ENCODE measurements at places on chromosomes 16 and 17. TPM values are rescaled to one million over a fixed set of nuclear protein-coding genes. Genes with fewer than 3 reads are reported as not detected.

PIPOX gene
- 51.5 TPM for polyA plus RNA-seq

DNA sequence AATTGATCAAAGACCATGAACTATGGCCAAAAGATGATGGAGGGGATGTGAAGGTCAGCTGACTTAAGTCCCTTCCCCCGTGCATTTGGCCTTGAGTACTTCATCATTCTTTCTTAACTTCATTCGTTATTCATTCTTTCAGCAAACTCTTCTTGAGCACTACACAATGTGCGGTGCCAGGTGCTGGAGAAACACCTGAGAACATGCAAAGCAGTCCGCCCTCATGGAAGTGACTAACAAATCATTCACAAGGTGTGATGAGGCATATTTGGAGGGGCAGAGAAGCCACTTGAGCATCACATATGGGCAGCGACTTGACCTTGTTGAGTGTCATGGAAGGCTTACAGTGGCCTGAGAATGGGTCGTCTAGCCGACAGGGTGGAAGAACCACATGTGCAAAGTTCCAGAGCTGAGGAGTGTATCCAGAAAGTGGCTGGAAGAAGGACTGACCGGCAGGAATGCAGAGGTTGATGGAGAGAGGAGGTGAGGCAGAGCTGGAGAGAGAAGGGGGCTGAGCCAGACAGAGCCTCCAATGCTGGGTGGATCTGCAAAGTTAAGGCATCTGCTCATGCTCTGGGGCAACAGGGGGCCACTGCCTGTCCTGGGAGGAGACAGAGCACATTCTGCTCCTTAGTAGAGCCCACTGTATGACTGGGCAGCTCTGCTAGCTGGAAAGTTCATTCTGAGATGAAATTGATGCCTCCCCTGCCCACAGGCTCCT is 25.1 kb upstream of the EIF1 start:
- DNase-seq: no peak

DNA sequence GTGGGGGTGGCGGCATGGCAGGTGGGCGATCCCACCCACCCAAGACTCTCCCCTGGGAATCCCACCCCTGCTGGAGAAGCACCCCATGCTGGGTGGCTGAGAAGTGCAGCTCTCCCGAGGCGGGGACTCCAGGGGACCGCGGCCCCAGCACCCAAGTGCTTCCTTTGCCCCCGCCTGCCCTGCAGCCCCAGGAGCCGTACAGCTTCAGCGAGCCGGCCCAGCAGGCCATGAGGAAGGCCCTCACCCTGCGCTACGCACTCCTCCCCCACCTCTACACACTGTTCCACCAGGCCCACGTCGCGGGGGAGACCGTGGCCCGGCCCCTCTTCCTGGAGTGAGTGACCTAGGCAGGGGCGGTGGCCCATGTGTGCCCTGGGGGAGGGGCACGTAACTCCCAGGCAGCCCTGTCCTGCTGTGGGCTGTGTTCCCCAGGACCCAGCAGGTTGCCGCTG is 11.7 kb downstream of the GAA start:
- DNase-seq: no peak

DNA sequence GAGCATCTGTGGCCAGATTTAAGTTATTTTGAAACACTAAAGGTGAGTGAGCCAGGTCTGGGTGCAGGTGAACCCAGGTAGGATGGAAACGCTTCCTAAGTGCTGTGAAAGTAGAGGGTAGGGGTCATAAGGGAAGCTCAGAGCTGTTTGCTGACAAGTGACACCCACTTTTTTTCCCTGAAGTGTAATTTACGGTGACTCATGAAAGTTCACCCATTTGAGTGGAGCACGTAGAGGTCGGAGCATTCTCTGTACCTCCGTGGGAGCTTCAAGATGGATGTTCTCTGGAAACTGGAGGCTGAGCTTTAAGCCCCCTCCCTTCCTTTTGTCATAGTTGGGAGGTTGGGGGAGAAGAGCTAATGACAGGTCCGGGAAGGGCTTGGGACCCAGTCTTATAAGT is 44.3 kb downstream of the MPRIP start:
- DNase-seq: no peak

DNA sequence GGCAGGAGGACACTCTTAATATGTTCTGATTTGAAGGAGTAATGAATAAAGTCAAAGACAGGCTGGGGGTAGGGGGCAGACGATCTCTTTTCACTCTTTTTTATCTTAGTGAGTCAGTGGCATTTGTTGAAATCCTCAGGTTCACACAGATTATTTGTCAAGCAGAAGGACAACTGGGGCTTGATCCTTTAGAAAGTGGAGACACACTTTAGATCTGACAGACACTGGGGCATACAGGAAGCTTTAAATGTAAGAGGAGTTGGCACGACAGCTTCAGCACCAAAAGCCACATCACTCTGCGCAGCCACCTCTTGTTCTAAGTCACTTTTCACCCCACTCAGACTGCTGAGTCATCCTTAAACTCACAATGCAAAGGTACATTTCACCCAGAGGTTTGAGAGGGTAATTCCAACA is 121.5 kb downstream of the STXBP4 start:
- no peak for DNase-seq

GRCh38 chr16:1152651-1153259 is at the start of gene CACNA1H:
CACNA1H (plus strand) TSS chr16:1153106; CDS start chr16:1153738, 632 bp downstream.
- no peak for DNase-seq

GAS2L2 gene
- polyA plus RNA-seq: 0.13 TPM

- DNase-seq: peak; percentile 12
Observed at GRCh38 chr17:55527540-55528118, 16.4 kb upstream of the SMIM36 start.

DNA sequence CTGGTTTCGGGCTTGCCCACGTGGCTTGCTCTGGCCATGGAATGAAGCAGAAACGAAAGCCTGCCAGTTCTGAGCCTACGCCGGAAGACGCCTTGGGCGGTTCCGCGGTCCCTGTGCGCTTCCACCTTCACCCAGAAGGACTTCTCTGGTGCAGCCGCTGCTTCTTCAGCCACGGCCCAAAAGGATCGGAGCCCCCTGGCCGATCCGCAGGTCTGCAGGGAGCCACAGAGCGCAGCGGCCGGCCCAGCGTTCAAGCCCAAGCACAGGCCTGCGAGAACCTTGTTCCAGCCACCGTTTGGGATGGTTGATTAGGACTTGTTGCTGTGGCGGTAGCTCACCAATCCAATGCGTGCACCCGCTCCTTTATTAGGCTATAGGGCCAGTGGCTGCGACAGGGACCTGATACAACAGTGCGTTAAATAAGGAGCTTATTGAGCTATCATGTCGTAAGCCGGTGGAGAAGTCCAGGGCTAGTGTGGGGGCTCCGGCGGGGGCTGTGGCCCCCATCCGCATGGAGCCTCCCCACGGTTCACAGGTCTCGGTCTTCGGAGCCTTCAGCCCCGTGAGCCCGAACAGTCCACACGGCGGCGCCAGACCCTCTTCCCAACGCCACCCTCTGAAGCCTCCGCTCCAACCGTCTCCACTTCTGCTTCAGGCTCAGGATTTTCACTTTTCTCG is 10.2 kb upstream of the MPP2 start:
- no peak for DNase-seq

DNA sequence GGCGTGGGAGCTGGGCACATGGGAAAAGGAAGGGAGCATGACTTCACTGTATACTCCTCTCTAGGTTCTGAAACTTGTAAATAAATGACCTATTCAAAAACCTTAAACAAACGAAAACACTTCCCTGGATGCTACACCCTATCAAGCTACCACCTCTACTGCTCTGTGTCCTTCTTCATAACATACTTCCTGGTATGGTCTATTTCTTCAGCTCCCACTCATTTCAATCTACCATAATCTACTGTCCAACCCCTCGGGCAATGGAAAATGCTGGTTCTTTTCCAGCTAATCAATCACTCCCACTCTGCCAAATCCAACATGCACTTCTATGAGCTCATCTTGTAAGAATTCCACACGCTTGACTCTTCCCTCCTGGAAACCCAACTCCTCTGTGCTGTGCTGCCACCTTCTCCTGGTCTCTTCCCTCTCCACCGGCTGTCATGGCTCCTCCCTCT is 42.4 kb downstream of the AMFR start:
- no peak for DNase-seq

DNA sequence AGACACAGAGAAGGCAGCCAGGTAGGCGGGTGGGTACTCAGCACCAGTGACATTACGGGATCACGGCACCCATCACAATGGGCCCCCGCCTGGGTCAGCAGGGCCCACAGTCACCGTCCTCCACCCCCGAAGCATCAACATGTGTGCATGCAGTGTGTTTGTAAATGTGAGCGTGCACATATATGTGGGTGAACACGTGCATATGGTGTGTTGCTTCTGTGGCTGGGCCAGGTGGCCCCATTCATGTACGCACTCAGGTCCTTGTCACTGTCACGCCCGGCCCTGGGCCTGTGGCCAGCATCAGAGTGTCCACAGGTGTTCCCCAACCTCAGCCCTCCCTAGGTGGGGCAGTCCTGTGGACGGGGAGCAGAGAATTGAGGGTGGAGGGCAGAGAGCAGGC is 37.1 kb downstream of the TNFRSF13B start:
- no peak for DNase-seq

DNA sequence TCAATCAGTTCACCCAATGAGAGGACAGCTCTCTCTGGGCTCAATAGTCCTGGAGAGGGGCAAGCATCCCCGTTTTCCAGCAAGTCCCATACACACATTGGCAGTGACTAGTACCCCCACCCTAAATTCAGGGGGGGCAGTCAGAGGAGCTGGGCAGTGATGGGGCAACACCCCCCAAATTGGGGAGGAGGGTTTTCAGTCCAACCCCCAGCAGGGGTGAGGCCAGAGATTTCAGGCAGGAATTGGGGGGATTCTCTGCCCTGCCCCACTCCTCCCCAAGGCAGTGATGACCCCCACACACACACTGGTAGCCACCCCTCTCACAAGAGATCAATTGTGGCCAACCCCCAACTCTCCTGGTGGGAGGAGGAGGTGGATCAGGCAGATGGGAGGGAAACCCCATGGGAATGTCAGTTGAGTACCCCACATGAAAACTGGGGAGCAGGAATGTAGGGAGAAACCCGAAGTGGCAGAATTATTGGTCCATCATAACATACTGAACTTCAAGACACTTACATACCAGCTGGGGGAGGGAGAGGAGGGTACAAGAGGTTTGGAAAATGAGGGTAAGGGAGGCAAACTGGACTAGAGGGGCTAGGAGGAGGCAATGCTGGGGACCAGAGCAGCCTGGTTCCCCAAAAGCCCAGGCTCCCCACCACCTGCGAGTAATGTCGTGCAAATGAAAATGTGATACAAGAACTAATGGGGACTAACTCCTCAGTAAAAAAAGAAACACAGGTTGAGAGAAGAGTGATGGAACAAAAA is 3.1 kb downstream of the VAMP2 start:
- no peak for DNase-seq

GRCh38 chr17:45070809-45071208 is 9.7 kb downstream of the NMT1 start:
- DNase-seq: no peak

GRCh38 chr16:78982096-78982744 is 618.3 kb downstream of the MAF start:
- no peak for DNase-seq

DNA sequence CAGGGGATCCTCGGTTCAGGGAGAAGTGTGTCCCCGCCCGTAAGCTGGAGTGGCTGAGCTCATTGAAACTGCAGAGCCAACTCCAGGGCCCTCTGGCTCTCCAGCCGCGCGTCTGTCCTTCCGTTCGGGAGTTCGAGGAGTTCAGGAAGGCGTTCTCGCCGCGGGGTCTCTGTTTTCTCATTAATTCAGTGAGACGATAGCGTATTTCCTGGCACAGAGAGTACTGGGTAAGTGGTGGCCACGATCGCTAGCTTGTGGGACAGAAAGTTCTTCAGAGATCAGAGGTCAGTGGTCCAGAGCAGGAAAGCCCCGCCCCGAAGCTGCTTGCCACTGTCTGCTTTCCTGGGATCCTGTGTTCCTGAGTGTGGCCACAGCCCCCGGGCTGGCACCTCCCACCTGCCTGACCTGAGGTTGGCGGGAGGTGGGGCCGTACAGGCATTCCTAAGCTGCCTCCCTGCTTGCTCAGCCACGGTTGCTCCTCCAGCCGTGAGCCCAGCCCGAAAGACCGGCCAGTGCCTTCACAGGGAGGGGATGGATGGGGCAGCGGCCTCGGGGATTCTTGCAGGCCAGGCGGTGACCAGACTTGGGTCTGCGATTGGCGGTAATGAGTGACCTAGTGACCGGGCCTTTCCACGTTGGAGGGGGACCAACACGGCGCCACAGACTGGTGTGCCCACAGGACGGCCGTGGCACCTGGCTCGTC is 8.9 kb downstream of the BAIAP2 start:
- no peak for DNase-seq

GRCh38 chr17:4582691-4583090 is 1.6 kb upstream of the SMTNL2 start:
- DNase-seq: no peak

- peak; percentile 54 for DNase-seq
Observed at GRCh38 chr17:7307686-7308624, 527 bp downstream of the EIF5A start.

GRCh38 chr16:67790071-67790470 is 16.3 kb downstream of the RANBP10 start:
- DNase-seq: no peak

C17orf113 gene
- 2.4 TPM for polyA plus RNA-seq

GRCh38 chr17:81334391-81334901 is 39.3 kb upstream of the SLC38A10 start:
- DNase-seq: peak; percentile 20

KCNJ2 gene
- 1.4 TPM for polyA plus RNA-seq

DNA sequence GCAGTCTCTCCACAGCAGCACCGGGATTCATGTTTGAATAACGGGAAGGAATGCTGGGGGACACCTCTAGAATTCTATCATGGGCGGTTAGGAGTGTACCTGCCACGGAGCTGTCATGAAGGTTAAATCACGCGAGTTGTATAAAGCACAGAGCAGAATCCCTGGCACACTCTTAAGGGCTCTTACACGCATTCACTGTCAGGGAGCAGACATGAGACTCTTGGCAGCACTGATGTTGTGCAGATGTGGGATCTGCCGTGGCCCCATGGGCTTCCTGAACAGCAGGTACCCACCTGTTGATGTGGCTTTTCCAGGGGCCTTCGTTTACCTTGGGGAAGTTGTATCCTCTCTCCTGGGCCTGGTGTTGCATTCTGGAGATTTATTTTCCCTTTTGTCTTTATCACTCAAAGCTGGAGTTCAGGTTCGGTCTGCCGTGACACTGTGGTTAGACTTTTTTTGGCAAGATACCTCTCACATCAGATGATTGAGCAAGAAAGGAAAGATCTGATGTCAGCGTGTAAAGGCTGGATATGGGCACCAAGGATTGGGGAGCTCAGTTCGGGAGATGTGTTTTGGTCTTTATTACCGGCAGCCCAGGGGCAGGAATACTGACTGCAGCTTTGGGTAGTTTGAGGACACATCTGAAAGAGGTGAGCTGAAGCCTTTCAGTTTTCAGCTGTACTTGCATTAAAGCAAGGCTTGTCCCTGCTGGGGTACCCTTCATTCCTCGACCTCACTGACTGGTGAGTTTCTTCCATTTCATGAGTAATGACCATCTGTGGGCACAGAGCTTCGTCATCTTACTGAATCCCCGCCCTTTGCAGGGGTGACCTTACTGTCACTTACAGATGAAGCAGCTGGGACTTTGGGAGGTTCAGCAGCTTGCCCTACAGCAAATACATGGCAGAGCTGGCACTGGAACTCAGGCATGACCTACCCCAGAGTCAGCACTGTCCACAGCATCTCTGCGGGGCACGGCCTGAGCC is 19.3 kb downstream of the KNOP1 start:
- DNase-seq: no peak

All from large intestine (tissue), 12 donors.